ENCODE measurements at places on chromosomes 12 and 14.

GRCh38 chr12:32821293-32821692, 65.6 kb upstream of the YARS2 start:
- DNase-seq: no peak
- no peaks in the 10 kb centered on the region for H3K4me1 ChIP-seq

GRCh38 chr14:67729072-67729885, 27.6 kb downstream of the RDH12 start:
- no peaks in the 10 kb centered on the region for H3K27me3 ChIP-seq
- no peak overlapping the region for H3K27ac ChIP-seq

GRCh38 chr12:75984577-75985182, 46.9 kb downstream of the PHLDA1 start:
- H3K36me3 ChIP-seq: no peaks in the 10 kb centered on the region
- no peak overlapping the region for H3K27ac ChIP-seq
- H3K27me3 ChIP-seq: no peaks in the 10 kb centered on the region
- DNase-seq: no peak

- H3K27ac ChIP-seq: peak overlapping the region; percentile 69
- H3K27me3 ChIP-seq: no peaks in the 10 kb centered on the region
- H3K4me3 ChIP-seq: no peak overlapping the region
- H3K4me1 ChIP-seq: no peaks in the 10 kb centered on the region
These were observed 2.3 kb downstream of the AVIL start for GRCh38 chr12:57816001-57816854.

- no peaks in the 10 kb centered on the region for H3K4me1 ChIP-seq
- no peak overlapping the region for H3K27ac ChIP-seq
- H3K4me3 ChIP-seq: no peak overlapping the region
- DNase-seq: no peak
These were observed 192.1 kb downstream of the TMEM132C start for GRCh38 chr12:128459067-128459466.
